ENCODE measurements at places on chromosomes 16 and 17. TPM values are rescaled to one million over a fixed set of nuclear protein-coding genes. Genes with fewer than 3 reads are reported as not detected.

The SLC4A1 gene
- 3.9 TPM for polyA plus RNA-seq

The BICDL2 gene
- polyA plus RNA-seq, result 0.39 TPM

The TM4SF5 gene
- polyA plus RNA-seq, result not detected

GRCh38 chr16:15882563-15882962 lies 5.8 kb downstream of the CEP20 start:
- no peak for DNase-seq

DNA sequence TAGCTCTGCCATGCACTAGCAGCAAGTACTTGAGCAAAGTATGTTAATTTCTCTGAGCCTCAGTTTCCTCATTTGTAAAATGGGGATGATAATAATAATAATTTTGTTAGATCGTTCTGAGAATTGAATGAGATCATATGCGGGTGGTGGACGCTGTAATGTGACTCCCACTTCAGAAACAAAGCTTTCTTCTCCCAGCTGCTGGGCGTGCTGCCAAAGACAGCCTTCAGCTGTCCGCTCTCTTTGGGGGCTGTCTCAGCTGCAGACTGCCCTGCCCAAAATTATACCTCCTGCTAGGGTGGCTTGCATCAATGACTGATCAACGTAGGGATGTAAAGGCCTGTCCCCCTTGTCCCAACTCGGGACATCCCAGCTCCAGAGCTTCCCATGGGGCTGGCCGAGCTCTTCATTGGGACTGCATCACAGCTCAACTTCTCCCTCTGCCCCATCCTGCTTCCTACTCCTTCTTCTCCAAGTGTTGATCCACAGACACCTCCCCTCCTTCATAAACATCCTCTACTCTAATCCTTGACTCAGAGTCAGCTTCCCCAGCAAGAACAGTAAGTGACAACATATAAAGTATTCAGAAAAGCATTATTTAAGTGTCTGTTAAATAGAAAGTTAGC lies 30.7 kb upstream of the CDH5 start:
- peak; percentile 66 for DNase-seq

- DNase-seq, result no peak
These were observed 2.2 kb downstream of the HSD17B2 start for GRCh38 chr16:82037251-82037650.

- DNase-seq, result no peak
These were observed 15.4 kb downstream of the REXO5 start for GRCh38 chr16:20821682-20822081.

- DNase-seq, result no peak
These were observed 67.5 kb downstream of the XYLT1 start for GRCh38 chr16:17403156-17403809.

GRCh38 chr17:19301973-19302372 lies 60.5 kb downstream of the B9D1 start:
- DNase-seq, result no peak

All from spinal cord (tissue), 10 donors.